ENCODE measurements at places on chromosomes 4 and X. TPM values are rescaled to one million over a fixed set of nuclear protein-coding genes. Genes with fewer than 3 reads are reported as not detected.

The KDR gene
- total RNA-seq = 1.6 TPM

The POU3F4 gene
- 6.7 TPM for total RNA-seq

The GYG2 gene
- total RNA-seq = 4.8 TPM

The IL2 gene
- total RNA-seq = not detected

The HHIP gene
- 3.8 TPM for total RNA-seq

The MAGIX gene
- 1.6 TPM for total RNA-seq

The CFAP99 gene
- 1.1 TPM for total RNA-seq

The UPF3B gene
- 25.4 TPM for total RNA-seq

The ADH1A gene
- total RNA-seq = not detected

The TCEAL6 gene
- not detected for total RNA-seq
